Suprapubic skin (tissue), 4 donors: ENCODE measurements at places on chromosomes 4 and X.

DNA sequence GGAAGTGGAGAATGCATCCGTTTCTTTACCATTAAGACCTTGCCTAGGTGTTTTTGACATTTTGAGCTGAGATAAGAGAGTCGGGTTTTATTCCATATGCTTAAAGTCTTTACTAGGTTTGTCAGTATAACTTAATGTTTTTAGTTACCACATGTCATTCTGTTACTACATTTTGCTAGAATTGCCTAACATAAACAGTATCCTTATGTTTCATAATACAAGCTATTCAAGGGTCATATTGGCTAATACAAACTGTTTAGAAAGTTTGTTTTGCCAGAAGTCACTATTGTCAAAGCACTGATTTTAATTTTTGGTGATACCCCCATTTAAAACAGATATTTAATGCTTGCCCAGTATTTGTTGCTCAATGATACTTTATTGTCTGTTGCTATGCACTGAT is 427.7 kb upstream of the MAGEB2 start:
- no peak for DNase-seq

DNA sequence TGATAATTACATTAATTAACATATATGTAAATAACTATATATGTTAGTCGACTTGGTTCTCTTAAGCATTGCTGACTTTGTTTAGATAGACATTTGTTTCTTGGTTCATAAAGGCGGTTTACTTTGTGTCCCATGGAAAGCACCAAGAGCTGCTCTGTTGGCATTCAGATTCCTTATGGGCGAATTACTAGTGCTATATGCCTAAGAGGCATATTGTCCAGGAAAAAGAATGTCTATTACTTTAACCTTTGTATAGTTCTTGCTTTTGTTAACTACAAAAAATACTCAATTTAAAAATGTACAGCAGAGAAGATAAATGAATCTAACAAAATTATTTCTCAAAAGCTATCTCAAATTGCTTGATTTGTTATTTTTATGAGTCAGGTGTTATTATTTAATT is 532.8 kb downstream of the FAT4 start:
- DNase-seq, result no peak

DNA sequence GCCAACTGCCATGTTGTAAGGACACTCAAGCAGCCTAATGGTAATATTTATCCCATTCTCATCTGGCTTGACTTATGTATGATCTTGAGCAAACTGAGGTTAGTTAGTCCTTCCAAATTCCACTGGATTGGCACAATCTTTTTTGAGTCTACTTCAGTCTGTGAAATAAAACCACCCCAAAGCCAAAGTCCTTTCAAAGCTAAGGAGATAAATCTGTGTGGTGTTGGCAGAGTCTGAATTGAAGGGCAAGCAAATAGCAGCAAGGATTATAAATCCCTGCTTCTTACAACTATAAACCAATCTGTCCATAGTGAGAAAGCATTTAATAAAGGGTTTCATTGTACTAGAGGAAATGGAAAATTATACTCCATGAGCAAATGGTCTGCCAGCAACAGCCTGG is 233.9 kb upstream of the GLRA2 start:
- DNase-seq, result no peak

DNA sequence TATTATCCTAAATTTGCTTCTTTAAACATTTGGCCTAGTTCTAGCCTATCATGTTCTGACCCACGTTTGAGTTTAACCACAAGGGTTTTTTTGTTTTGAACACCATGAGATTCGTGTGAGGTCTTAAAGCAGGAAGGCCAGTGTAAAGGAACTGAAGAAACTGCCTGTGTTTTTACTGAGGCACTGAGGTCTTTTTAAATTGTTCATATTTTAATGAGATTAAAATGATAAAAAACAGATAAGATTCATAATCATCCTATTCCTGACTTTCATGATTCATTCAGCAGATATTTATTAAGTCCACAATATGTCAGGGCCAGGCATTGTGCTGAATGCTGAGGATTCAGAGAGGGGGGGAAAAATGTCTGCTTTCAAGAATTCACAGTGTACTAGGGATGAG is 3.2 kb downstream of the RPS6KA3 start:
- DNase-seq, result no peak

- DNase-seq, result no peak
Observed at GRCh38 chrX:97397371-97397770, 513.7 kb downstream of the RPA4 start.
